ENCODE measurements at places on chromosomes 5 and 9. TPM values are rescaled to one million over a fixed set of nuclear protein-coding genes. Genes with fewer than 3 reads are reported as not detected.

GRCh38 chr5:86465052-86465838 is 152.5 kb upstream of the COX7C start:
- DNase-seq: no peak

DNA sequence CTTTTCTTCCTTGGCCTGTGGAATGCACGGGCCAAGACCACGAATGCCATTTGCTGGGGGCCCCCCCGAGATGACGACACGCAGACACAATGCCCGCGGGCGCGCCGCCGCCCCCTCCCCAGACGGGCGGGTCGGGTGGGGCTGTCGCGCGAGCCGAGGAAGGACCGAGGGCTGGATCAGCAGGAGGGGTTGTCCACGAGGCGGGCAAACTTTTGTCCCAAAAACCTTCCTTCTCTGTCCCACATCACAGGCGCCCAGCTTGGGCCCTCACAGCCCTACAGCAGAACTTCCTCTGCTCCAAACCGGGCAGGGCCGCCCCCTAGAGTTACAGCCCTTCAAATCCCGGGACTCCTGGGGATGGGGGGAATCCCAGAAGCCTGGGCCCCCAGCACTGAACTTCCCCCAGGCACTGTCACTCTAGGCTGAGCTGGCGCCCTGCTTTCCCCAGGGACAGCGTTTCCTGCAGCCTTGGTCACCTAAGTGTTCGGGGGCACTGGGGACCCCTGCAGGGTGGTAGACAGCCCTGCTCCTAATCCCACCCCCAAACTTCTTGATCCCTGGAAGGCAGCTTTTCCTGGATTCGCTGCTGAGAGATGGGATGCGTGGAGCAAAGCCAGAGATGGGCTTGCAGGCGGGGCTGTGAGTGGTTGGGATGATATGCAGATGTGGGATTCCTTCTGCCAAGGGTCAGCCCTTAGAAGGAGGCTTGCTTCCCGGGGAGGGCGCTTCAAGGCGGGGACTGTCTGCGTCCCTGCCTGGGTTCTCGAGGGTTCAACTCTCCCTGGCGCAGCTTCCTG is 980 bp downstream of the COL5A1 start:
- DNase-seq: peak; percentile 95

GRCh38 chr5:131147258-131147657 is 17.8 kb downstream of the HINT1 start:
- no peak for DNase-seq

The PCDHA9 gene
- polyA plus RNA-seq: 0.03 TPM

GRCh38 chr5:150599917-150600511 is 40.4 kb upstream of the SYNPO start:
- peak; percentile 87 for DNase-seq

DNA sequence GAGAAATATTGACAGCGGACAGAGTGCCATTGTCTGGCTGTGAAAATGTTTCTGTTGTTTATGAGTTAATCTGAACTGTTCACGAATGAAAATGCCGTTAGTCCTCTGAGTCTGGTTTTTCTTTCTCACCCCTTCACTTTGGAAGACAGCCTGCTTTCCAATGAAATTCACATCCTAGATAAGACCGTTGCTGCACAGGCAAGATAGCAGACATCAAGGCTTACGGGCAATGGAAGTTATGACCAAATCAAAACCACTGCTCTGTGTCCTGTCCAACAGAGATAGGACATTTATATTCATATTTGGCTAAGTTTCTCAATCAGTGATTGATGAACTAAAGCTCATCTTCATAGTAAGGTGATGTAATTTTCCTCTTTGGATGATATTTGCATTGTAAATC is 180.0 kb upstream of the DMAC1 start:
- DNase-seq: no peak

The ESM1 gene
- polyA plus RNA-seq: 6.7 TPM

DNA sequence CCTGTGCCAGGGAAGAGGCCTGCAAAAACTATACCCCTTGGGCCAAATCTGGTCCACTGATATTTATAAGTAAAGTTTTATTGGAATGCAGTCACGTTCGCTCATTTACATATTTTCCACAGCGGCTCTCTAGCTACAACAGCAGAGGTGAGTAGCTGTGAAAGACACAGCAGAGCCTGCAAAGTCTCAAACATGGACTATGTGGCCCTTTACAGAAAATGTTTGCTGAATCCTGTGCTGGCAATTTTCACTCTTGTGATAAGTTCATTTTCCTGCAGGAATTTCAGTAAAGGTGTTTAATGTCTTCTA is 70.1 kb downstream of the EPB41L4B start:
- no peak for DNase-seq

The CDC23 gene
- polyA plus RNA-seq: 53.0 TPM

- DNase-seq: no peak
These were observed 1985.9 kb downstream of the EFNA5 start for GRCh38 chr5:105684799-105685198.

GRCh38 chr5:171906066-171906570 is 100.3 kb downstream of the FBXW11 start:
- DNase-seq: no peak

DNA sequence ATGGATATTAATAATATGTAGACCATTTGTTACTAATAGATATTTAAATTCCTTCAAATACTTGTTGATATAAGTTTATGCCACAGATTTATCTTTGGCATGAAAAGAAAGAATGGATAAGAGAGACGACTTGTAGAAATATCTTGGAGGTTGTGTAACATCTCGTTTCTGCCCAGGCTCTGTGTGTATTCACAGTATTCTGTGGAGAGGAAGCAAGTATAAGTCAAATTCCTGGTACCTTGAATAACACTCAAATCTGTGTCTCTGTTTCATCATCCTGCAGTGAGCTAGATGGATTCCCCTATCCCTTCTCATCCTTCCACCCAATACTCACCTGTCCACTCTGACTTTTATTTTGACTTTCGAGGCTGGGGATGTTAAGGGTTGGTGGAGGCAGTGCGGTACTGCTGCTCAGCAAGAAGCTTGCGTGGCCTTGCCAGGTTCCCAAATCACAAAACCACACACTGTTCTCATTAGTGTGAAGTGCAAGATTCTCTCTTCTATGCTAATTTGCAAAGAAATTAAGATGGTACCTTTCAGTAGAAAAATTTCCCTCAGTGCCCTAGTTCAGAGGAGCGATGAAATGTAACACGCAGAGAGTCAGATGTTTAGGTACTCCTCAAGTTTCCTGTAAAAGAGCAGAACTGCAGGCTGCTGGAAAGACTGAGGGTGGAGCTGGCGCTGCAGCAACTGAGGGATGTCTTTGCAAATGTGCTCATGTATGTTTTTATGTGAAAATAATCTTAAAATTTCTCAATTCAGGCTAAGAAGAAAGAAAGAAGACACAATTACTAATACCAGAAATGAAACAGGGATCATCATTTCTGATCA is 42.6 kb upstream of the ANKRD18A start:
- DNase-seq: no peak

DNA sequence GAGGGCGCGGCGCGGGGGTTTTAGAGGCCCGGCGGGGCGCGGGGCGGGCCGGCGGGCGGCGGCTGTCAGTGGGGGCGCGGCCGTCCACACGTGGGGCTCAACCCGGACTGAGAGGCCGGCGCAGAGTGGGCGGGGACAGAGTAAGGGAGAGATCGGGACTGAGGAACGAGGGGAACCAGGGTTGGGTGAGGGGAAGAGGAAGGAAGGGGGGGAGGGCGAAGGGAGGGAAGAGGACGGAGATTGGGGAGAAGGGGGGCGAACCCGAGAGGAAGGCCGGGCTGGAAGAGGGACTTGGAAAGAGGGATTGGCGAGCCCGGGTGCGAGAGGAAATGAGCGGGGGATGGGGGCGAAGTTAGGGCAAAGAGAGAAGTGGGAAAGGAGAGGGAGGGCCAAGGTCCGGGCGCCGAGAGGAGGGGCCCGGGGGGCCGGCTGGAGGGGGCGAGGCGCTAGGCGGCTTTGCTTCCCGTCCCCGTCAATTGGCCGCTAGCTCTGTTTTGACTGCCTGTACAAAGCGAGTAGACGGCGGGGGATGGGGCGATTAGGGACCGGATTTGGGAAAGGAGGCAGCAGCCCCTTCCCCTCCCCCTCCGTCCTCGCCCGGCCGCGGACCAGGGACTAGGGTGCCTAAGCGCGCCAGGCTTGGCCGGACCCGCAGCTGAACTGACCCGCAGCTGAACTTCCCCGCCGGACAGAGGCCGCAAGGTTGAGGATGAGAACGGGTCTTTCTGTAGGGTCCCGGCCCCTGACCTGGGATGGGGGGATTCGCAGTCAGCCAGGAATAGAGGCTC is 399 bp upstream of the FBN2 start:
- peak; percentile 90 for DNase-seq

- no peak for DNase-seq
These were observed 271.0 kb downstream of the DNAH5 start for GRCh38 chr5:13673511-13673910.

- no peak for DNase-seq
These were observed 1.6 kb downstream of the B4GALT1 start for GRCh38 chr9:33165263-33166151.

The ZFP2 gene
- 5.9 TPM for polyA plus RNA-seq

The IL17B gene
- polyA plus RNA-seq: 1.9 TPM

DNA sequence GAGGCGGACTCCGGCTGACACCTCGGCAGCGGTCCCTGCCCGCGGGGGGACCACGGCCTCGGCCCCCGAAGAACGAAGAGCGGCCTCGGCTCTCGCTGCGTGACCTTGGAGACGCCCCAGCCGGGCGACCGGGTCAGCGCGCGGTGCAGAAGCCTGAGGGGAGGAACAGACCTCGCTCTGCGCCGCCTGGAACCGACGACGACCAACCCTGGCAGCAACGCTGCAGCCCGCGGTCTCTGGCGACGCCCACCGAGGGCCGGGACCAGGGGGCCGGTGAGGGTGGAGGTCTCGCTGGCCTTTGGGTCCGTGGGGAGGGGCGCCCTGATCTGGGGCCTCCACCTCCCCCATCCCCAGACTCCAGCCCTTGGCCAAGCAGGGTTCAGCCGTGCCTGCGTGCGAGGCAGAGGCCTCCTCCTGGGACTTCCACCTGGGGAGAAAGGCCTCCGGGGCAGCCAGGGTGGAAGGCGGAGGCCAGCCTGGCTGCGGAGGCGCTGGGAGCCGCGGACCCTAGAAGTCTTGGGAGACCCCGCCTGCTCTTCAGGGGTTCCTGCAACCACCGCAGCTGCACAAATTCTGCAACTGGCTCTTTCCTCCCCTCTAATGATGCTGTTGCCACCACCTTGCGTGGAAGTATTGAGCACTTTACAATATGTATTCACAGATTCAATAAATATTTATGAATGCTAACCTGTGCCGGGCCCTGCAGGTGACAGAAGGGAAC is 44.3 kb upstream of the SLC12A7 start:
- no peak for DNase-seq

- DNase-seq: peak; percentile 86
These were observed 260.3 kb upstream of the KLF4 start for GRCh38 chr9:107749787-107750444.

GRCh38 chr9:115162946-115163345 is 45.0 kb upstream of the TNC start:
- no peak for DNase-seq

- DNase-seq: no peak
These were observed 549.3 kb downstream of the RAB3C start for GRCh38 chr5:59132131-59132530.

DNA sequence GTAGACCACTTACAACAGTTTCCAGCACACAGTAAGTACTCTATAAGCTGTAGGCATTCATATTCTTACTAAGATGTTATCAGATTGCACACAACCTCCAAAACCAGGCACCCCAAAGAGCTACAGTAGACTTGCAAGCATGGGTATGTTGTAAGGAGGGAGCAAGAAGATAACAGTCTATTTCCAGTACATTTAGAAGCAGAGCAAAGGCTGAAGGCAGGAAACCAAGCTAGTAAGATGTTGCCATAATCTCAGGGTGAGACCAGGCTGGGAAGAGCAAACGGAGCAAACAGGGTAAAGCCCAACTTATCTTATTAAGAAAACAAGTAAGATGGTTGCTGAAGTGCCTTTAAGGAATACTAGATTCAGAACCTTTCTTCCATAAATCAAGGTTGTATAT is 161.1 kb downstream of the GLIS3 start:
- no peak for DNase-seq

DNA sequence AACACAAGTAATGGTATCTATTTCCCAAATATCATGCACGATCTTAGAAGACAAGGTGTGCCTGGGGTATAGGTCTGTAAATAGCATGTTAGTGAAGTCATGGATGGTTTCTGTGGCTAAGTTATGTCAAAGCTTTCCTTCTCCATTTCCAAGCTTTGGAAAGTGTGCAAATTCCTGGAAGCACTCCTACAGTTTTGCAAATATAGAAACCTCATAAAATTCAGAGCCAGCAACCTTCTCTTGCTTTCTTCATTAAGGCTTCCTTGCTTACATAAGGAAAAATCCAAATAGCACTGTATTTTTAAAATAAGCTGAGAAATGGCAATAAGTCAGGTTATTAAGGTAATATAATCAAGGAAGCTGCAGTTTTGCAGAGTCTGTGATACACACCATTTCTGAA is 134.6 kb upstream of the DPYSL3 start:
- no peak for DNase-seq

DNA sequence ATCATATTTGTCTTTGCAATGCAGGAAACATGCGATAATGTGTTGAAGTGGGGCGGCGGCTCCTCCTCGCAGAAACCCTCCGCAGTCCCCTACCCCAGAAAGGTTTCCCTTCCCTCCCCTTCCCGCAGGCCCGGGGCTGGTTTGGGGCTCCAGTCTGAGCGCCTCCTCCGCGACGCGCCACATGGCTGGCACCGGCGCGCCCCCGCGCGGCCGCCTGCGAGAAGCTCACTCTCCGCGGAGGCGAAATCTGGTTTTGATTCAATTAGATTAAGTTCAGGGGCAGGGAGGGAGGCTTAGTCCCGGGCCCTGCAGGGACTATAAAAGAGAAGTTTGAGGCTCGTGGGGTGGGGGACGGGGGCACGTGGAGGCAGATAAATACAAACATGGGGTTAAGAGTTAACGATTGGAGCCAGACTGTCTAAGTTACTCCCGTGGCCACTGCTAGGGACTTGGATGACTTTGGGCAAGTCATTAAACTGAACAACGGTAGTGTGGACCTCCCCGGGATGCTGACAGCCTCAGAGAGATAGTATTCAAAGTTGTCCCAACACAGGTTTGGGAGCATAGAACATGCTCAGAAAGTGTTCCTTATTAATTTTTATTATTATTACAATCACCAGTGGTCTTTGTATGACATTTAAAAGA is 69.4 kb downstream of the MSX2 start:
- peak; percentile 87 for DNase-seq

GRCh38 chr5:8844847-8845246 is 701.0 kb downstream of the SEMA5A start:
- DNase-seq: no peak

The SLC34A3 gene
- polyA plus RNA-seq: 2.7 TPM

DNA sequence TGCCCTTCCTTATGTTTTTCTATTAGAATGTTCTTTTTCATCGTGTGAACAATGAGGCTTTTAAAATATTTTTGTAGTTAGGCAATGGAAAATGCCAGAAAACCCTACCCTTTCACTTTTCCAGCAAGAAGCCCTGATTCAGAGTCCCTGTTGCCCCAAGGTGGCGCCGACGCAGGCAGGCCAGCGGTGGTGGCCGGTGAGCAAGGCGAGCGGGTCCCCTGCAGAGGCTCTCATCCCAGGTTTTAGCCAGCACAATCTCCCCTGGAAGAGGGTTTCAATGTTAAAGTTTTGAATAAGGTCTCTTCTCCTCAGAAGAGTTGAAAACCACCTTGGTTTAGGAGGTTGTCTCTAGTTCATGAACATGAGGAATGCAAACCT is 40.8 kb upstream of the CKMT2 start:
- no peak for DNase-seq

- no peak for DNase-seq
These were observed 687.7 kb upstream of the ARRDC3 start for GRCh38 chr5:92070786-92071185.

The ADRA1B gene
- 0.86 TPM for polyA plus RNA-seq

Measured in left lung (tissue), 14 donors.